ENCODE measurements at places on chromosomes 11 and 22. TPM values are rescaled to one million over a fixed set of nuclear protein-coding genes. Genes with fewer than 3 reads are reported as not detected.
A peak's percentile ranks its signal among the peaks of the same experiment; 100 is the strongest.

GRCh38 chr11:95072948-95073347 lies 6.2 kb downstream of the SRSF8 start:
- no peak for DNase-seq

DNA sequence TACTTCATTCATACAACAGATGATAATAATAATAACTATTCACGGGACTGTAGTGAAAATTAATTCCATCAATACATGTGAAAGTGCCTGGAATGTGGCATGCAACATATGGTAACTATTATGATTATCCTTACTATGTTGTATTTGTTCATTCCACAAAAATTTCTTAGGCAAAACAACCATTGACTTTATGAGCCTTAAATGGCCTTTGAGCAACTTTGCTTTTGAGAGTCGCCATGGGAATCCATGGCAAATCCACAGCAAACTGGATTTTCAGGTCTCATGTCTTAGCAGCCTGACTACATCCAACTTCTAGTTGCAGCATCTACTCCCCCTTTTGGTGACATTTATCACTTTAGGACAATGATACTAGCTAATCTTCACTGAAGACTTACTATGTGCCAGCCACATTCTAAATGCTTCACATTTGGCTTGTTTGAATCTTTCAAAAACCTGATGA lies 56.8 kb downstream of the SLC1A2 start:
- DNase-seq = no peak

DNA sequence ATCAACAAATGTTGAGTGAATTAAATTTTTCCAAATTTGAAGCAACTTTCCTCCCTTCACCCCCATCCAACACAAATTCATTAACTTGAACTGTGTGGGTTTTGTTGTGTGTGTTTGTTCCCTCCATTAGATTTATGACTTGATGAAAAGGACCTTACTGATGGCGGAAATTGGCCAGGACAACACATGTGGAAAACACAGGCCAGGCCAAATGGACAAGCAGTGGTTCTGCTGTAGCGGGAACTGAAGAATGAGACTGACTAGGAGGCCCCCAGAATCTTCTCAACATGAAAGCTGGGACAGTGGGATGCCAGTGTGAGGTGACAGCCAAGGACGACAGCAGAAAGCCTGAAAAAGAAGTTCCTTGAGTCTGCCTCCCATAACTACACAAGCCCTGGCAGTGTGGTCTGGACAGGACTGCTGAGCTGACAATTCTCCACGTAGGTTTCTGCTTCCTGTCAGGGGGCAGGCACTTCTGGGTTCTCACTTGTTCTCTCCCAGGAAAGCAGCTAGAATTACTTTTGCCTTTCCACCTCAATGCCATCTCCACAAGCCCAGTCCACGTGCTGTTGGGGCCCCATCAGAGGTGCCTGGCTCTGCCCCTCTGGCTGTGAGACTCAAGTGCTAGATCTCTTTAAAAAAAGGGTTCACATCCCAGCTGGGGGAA lies 94.3 kb downstream of the ETS1 start:
- DNase-seq = no peak

DNA sequence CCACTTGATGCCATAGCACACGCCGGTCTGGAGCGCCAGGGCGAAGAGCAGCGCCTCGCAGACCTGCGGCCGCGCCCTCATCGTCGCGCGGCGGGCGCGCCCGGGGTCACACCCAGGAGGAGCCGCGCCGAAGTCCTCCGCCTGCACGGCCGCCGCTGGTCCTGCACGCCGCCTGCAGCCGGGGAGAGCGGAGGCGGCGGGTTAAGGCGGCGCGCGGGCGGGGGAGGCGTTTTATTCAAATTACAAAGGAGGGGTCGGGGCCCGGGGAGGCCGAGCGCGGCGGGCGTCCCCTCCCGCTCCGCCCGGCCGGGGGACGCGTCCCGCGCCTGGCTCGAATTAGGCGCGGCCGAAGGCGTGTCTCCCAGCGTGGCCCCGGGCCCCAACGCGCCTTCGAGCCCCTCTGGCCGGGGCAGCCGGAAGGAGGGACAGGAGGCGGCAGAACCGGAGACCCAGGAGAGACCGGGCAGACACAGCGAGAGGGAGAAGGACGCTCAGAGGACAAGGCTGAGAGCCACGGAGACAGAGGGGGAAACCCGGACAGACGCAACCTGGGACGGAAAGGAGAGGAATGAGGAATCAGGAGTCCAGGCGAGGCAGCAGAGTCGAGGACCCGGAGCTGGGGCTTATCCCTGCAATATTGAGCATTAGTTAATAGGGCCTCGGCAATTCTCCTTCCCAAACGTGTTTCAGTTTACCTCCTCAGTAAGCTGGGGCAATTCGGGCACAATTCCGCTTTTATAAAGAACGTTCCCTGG lies at the start of gene WNT11:
Gene WNT11 (minus strand): TSS at position 176 of the 755 bp plus-strand sequence. CDS start 95 bp downstream, at position 81.
- DNase-seq = peak; percentile 61

Gene KCNK4
- total RNA-seq = 0.61 TPM

GRCh38 chr11:28981381-28981780 lies 873.2 kb downstream of the METTL15 start:
- DNase-seq = no peak

Gene P4HA3
- not detected for total RNA-seq

DNA sequence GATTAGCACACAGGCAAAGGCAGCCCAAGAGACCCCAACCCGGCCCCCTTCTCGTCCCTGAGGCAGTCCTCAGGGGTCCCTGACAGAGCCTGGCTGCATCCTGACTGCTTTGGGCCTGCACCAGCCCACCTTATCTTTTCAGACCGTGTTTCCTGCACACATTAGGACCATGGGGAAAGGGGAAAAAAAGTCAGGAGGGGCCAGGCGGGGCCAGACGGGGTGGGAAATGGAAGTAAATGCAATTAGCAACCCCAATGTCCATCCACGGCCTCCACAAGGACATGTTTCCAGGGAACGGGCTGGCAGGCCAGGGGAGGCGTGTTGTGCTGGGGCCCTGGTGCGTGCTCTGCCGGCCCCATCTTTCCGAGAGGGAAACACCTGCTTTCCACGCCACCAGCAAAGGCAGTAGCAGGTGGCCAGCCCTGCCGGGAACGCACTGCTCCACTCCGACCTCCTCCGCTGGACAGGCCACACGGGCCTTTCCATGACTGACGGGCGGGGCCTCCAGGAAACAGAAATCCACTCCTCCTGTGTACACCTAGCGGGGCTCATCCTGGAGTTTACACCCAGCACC lies 7.4 kb downstream of the EHD1 start:
- no peak for DNase-seq

- DNase-seq = no peak
Measured at GRCh38 chr11:79538775-79539174, 97.9 kb upstream of the TENM4 start.

Gene SGSM1
- total RNA-seq = 0.88 TPM

- no peak for DNase-seq
Measured at GRCh38 chr11:128708660-128709059, 14.8 kb downstream of the FLI1 start.

Gene OR8A1
- total RNA-seq = not detected

- DNase-seq = no peak
Measured at GRCh38 chr22:28808716-28809355, 8.5 kb upstream of the XBP1 start.

Gene UBQLN3
- total RNA-seq = 1.5 TPM

- no peak for DNase-seq
Measured at GRCh38 chr11:7677071-7677470, 3.8 kb upstream of the CYB5R2 start.

Gene GAL3ST1
- total RNA-seq = 6.6 TPM

DNA sequence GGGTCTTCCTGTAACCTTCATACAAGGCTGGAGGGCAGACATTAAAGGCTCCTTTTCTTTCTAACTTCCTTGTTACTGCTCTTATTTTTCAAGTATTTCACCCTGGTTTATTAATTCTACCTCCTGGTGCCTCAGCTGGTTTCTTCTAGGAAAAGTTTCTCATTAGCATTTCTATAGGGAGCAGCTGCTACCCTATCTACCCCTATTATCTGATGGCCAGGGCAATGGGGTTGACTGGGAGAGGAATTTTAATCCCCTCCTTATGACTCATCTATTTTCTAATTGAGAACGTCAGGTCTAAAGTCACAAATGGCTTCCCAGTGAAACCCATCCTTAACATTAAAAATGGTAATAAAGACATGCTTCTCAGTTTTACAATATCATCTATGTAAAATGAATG lies 5.0 kb downstream of the MAP6 start:
- no peak for DNase-seq

Gene KRTAP5-2
- not detected for total RNA-seq

GRCh38 chr11:61826930-61827570 lies 1.1 kb upstream of the FADS2 start:
- DNase-seq = peak; percentile 27

Gene CHORDC1
- total RNA-seq = 40.3 TPM

DNA sequence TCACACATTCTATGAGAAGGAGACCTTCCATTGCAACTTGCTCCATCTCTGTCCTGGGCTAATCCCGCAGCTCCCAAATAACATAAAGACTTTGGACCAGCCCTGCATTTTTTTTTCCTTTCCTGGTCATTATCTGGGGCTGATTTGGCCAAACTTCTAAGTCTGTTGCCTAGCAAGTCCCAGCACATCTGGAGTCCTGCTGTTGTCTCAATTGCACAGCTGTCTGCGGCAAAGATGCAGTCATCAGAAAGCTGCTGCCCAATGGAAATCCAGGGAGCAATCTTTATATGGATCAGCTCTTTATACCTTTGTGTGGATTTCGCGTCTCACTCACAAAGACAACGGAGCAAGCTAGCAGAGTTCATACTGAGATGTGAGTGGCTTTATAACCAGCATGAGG lies 105.9 kb downstream of the NXPE2 start:
- no peak for DNase-seq

- no peak for DNase-seq
Measured at GRCh38 chr11:14417617-14418374, 58.8 kb upstream of the RRAS2 start.

DNA sequence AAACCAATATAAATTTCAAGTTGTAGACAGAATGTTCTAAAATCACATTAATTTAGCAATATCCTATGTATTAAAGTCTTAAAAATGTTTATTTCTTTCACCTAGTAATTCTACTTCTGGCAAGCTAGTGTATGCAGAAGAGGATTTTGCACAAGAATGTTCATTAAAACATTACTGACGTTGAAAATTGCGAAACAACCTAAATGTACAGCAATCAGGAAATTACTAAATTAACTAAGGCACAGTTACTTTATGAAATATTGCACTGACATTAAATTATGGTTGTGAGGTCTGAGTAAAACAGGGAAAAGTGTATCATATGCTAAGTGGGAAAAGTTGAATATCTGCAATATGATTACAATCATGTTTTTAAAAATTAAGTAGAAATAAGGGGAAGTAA lies 4.1 kb downstream of the SLC36A4 start:
- DNase-seq = no peak

Gene OR52A1
- total RNA-seq = not detected

GRCh38 chr11:62148271-62148980 lies 24.6 kb downstream of the INCENP start:
- DNase-seq = no peak

DNA sequence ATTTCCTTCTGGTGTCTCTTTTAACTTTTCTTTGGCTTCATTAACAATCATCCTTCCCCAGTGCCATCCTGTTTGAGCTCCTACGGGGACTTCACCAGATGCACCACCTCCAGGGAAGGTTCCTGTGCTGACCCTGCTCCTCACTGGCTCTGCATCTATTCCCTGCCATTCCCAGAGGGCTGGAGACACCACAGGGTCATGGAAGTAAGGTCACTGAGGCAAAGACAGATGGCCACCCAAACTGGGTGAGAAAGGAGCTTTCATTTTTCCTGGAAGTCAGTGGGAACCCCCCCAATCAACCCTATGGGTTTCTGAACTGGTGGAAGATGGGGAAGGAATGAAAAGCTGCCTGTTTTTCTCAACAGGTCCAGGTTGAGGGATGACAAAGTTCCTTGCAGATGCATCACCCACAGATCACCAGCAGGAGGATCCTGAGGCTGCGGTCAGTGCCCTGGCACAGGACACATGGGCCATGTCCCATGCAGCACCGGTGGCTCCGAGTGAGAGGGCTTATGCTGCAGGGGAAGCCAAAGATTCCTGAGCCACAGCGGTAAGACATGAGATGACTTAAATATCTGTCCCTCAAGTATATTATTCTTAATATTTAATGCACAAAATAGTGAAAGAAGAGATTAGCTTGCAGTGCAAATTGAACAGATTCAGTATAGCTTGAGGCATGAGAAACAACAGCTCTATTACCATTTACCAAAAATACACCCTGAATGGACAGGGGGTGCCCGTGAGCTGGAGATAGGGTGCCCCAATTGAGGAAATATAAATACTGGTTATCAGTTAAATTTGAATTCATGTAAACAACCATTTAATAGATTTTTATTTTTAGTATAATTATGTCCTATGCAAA lies 73.0 kb upstream of the VPREB1 start:
- no peak for DNase-seq

DNA sequence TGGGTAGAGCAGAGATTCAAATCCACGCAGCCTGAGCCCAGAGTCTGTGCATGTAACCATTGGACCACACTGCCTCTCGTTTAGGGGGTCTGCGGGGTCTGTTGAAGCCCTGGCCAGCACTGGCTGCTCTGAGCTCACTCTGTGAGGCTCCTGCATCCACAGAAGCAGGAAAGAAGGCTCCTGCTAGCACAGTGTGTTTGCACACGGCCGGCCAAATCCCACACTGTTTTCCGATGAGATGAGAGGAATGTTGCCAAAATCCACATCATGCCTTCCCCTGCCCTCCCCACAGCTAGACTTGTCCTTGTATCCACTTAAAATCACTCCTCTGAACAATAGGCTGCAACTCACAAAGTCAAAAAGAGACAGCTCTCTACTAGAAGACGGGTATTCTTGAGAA lies 10.6 kb upstream of the SLC22A12 start:
- DNase-seq = no peak

DNA sequence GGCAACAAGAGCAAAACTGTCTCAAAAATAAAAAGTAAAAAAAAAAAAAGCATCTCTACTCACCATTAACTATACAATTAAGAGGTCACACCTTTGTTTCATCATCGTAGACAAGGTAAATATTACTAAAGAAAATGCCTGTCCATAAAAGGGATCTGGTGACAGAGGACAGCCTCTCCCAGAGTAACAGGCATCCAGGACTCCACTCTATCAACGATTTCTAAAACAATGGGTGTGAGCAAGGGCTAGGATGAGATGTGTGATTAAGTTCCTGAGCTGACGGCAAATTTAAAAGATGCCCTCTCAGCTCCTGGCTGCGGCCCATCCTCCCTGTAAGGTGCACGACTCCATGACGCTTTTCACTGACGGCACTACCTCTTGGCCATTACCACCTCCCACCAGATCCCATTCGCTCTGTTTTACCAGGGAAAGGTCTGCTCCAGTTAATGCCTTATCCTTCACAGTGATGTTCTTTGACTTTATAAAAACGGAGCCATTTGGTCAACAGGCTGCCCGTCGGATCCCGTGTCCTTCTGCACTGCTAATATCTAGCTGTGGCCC lies 2.3 kb upstream of the TMEM45B start:
- DNase-seq = no peak

GRCh38 chr11:130737866-130738431 lies 178.3 kb downstream of the SNX19 start:
- peak; percentile 54 for DNase-seq
